ENCODE measurements at places on chromosomes 6 and 20.

- DNase-seq = peak; percentile 8
These were observed 79.7 kb downstream of the RNF217 start for GRCh38 chr6:125041740-125042459.

GRCh38 chr20:7996898-7997297 lies 22.7 kb downstream of the TMX4 start:
- no peak for DNase-seq

- peak; percentile 41 for DNase-seq
These were observed 23.0 kb downstream of the CEBPB start for GRCh38 chr20:50213531-50214106.

DNA sequence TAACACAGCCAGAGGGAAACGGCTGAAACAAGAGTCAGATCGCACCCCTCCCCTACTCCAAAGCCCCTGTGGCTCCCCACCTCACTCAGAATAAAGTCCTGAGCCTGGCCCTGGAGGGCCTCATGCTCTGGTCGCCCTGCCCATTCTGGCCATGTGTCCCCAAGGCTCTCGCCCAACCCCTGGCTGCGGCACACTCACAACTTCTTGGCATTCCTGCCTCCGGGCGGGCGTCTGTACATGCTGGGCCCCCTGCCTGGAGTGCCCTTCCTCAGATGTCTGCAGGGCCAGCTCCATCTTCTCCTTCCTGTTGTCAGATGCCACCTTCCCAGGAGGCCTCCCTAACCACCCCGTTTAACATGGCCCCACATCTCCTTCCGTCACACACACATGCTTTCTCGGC lies 17.1 kb upstream of the NOL4L start:
- no peak for DNase-seq

GRCh38 chr6:70298068-70298467 lies 4.8 kb downstream of the COL9A1 start:
- DNase-seq = no peak

DNA sequence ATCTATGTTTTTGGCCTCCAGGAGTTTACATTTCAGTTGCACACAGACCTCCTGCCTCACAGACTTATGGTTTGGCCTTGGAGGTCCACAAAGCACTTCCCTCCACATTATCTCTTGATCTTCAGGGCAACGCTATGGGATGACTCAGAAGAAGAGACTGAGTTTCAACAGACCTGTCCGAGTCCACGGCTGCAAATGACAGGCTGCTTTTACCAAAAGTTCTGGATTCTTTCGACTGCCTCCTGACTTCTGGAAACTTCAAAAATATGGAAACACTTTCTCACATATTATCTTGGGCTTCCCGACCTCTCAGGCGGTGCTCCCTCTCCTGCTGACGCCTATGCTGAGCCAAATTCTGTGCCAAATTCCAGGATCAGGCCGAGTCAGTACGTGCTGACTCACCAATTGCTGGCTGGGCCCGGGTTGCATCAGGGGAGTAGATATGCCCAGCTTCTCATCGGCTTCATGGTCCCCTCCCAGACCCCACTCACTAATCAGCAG lies 190.2 kb downstream of the BMP7 start:
- peak; percentile 66 for DNase-seq

- DNase-seq = no peak
These were observed 10.0 kb downstream of the CST5 start for GRCh38 chr20:23869520-23869919.

- DNase-seq = peak; percentile 49
These were observed 2.0 kb downstream of the ZNF335 start for GRCh38 chr20:45969712-45970634.
